ENCODE measurements at places on chromosomes 5 and 9. TPM values are rescaled to one million over a fixed set of nuclear protein-coding genes. Genes with fewer than 3 reads are reported as not detected.

PCDHB13 gene
- total RNA-seq: 0.86 TPM

DNA sequence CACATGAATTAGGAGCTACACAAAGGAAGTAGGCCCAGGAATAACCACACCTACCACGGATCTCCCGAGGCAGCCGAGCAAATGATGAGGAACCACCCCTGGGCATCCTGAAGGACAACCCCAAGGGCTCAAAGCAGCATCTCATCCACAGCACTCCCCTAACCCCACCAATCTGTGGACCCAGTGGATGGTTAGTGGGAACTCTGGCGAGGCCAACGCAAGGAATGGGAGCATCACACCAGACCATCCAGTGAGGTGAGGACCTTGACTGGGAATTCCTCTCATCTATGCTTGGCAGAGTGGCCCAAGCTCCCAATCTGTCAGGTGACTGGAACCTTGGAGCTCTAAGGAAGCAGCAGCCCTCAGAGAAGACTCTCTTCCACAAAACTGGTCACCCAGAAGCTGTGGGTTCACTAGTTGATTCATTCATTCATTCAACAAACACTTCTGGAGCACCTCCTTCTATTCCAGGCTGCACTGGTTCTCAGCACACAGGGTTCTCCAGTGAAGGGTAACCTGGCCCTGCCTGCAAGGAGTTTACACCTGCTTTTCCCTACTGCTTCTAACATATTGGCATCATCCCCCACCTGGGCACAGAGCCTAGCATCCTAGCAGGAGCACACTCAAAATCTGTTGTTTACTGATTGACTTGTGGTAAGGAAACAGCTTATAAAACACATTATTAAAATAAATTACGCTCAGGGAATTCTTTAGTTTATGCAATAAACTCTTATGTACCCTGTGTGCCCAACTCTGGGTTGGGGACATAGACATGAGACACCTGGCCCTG is 4.9 kb downstream of the ACSL6 start:
- no peak for DNase-seq

- DNase-seq: no peak
Observed at GRCh38 chr9:33431420-33431819, 16.0 kb downstream of the AQP3 start.

DNA sequence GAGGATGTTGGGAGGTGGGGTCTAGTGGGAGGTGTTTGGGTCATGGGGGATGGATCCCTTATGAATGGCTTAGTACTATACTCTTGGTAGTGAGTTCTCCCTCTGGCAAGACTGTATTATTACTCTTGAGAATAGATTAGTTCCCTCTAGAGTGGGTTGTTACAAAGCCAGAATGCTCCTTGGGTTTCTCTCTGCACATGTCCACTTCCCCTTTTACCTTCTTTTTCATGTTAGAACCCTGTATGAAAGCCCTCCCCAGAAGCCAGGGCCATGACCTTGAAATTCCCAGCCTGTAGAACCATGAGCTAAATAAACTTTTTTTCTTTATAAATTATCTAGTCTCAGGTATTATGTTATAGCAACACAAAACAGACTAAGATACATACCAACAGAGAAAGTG is 31.1 kb downstream of the SLC24A2 start:
- DNase-seq: no peak

IFNA6 gene
- total RNA-seq: not detected

DNA sequence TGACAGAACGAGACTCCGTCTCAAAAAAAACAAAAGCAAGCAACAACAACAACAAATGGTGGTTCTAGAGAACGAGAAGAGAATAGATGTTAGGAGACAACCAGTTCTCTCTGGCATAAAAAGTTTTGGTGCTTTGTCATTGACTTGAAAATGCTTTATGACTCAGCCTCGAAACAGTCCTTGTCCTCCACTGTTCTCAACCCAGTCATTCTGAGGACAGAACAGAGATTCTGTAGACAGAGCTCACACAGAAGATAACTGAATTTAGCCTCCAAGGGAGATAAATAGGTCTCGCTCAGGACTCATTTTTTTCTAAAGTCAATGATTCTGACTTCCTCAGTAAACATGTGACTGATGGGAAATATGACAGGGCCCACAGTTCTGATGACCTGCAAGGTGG is 76.0 kb upstream of the FSTL4 start:
- DNase-seq: no peak

- DNase-seq: no peak
Observed at GRCh38 chr9:98568909-98569469, 139.7 kb downstream of the GABBR2 start.

DNA sequence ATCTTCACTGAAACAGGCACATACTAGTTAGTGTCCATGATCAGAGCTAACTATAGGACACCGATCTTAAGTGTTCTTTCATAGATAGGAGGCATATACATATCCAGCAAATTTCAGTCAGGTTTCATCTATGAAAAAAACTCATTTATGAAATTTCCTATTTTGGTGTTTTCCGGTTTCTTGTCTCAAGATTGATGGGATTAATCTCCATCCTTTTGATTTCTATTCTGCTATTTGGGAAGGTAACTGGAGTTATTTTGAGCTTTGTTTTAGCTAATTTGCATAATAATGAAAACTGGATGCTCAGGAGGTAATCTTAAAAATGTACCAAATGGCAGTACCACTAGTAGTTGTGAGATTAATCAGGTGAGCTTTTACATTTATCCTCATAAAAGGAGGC is 62.1 kb downstream of the BASP1 start:
- no peak for DNase-seq

WASHC1 gene
- 17.2 TPM for total RNA-seq

ANKRD33B gene
- total RNA-seq: 2.9 TPM

DBH gene
- not detected for total RNA-seq

BSPRY gene
- 14.5 TPM for total RNA-seq

Measured in Calu3 (cell line).